HepG2 (cell line): ENCODE measurements at places on chromosomes 7 and 10. TPM values are rescaled to one million over a fixed set of nuclear protein-coding genes. Genes with fewer than 3 reads are reported as not detected.
A peak's percentile ranks its signal among the peaks of the same experiment; 100 is the strongest.

DNA sequence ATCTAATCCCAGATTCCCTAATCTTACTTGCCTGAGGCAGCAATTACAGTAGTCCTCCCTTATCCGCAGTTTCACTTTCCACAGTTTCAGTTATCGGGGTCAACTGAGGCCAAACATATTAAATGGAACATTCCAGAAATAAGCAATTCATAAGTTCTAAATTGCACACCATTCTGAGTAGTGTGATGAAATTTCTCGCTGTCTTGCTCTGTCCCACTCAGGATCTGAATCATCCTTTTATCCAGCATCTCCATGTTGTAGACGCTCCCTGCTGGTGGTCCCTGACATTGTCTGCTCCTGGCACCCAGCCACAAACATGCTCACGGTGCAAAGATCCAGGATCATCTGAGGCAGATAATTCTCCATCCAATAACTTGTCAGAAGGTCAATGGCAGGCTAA lies 128.7 kb upstream of the CXCL12 start:
- H3K36me3 ChIP-seq = no peaks in the 10 kb centered on the region
- H3K4me1 ChIP-seq = no peaks in the 10 kb centered on the region
- no peaks in the 10 kb centered on the region; the same call in 1 of the 2 replicates for H3K27me3 ChIP-seq

METTL27 gene
- total RNA-seq = 1.2 and 2.0 TPM in 2 replicates

IKZF1 gene
- not detected in 2 replicates for total RNA-seq

- DNase-seq = no peak
- H3K4me1 ChIP-seq = peaks cover 36% of the 10 kb centered on the region
These were observed 3.8 kb downstream of the KMT2E start for GRCh38 chr7:105017657-105018365.

GRCh38 chr10:36114141-36114540 lies 472.0 kb upstream of the FZD8 start:
- no peak overlapping the region for H3K4me3 ChIP-seq
- no peak for DNase-seq
- no peak overlapping the region for H3K27ac ChIP-seq
- H3K36me3 ChIP-seq = no peaks in the 10 kb centered on the region
- no peaks in the 10 kb centered on the region for H3K27me3 ChIP-seq

INMT gene
- not detected in 2 replicates for total RNA-seq

DNA sequence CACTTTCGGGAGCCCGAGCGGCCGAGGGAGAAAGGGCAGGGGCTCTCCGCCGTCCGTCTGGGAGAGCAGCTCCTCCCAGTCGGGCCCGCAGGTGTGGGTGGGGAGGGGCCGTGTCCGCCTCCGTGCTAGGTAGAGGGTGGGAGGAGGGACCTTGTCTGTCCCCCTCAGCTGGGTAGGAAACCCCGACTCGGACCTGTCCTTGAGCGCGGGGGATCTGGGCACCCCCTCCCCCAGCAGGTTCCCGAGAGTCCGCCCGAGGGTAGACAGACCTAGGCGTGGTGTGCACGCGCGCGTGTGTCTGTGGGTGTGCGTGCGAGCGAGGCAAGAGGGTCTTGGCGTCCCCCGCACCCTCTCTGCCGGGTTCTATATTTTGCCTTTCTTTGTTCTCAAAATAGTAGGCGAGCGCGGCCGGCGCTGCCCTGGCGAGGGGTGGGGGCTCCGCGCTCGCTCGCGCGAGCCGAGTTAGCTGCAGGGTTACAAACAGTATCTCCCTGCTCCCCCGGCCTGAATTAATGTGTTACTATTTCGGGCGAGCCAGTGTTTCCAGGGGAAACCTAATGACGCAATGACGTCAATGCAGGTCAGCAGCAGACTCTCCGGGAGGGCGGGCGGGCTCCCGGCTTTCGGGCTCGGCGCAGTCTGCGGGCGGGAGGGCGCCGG lies 73.9 kb upstream of the LEP start:
- peaks cover 8% of the 10 kb centered on the region for H3K27me3 ChIP-seq
- no peaks in the 10 kb centered on the region for H3K36me3 ChIP-seq
- no peak overlapping the region; the same call in 1 of the 2 replicates for H3K4me3 ChIP-seq
- no peak overlapping the region for H3K27ac ChIP-seq
- H3K4me1 ChIP-seq = no peaks in the 10 kb centered on the region

DNA sequence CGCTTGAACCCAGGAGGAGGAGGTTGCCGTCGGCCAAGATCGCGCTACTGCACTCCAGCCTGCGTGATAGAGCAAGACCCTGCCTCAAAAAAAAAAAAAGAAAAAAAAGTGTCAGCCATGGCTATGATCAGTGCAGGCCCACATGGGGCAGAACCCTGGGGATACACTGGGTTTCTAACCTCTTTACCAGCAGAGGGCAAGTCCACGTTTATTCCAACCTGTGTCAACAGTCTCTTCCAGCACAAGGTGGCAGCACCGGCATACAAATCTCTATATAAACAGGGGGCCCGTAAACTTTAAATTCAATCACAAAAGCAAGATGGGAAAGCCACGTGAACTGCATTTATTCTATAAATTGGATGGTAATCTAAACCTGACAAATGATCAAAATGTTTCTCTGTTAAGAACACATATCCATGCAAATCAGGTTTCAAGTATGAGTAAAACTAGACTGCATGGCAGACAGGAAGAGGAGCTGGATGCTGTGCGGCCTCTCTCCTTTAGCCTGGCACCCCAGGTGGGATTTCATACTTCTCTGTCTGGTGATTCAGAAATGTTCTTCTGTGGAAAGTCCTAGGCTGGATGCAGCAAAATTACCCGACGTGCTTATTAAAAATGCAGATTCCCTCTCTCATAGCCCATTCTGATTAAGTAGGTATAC lies 60.0 kb upstream of the STEAP1B start:
- no peaks in the 10 kb centered on the region for H3K36me3 ChIP-seq
- peaks cover 8% of the 10 kb centered on the region; the same call in 1 of the 2 replicates for H3K4me1 ChIP-seq
- H3K27me3 ChIP-seq = peaks cover 23% of the 10 kb centered on the region; the same call in 2 of the 3 replicates
- DNase-seq = peak; percentile 77

- 0 out of 2 replicates have a peak, but pooled peaks cover 4% of the 10 kb centered on the region for H3K4me1 ChIP-seq
- H3K27ac ChIP-seq = no peak overlapping the region
- DNase-seq = no peak
- H3K4me3 ChIP-seq = no peak overlapping the region
These were observed 23.1 kb upstream of the PITRM1 start for GRCh38 chr10:3195726-3196125.

DNA sequence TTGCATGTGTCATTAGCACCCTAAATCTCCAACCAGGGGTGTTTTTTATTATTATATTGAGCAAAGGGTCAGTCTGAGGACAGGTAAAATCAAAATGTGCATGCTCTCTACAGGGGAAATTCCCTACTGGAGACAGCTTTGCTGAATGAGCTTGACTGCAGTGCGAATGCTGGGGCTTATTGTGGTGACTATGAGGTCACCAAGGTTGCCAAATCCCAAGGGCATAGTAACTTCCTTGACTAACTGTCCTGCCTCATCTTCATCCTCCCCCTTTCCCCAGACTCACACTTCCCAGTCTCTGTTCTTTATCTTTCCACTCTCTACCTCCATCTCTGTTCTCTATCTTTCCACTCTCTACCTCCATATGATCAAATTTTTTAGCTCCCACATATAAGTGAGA lies 22.9 kb upstream of the AOC1 start:
- no peak for DNase-seq
- H3K27ac ChIP-seq = no peak overlapping the region

- no peak overlapping the region for H3K4me3 ChIP-seq
- no peak for DNase-seq
- no peaks in the 10 kb centered on the region for H3K4me1 ChIP-seq
- H3K27ac ChIP-seq = no peak overlapping the region
- no peaks in the 10 kb centered on the region; the same call in 1 of the 2 replicates for H3K27me3 ChIP-seq
These were observed 181.9 kb upstream of the PRSS58 start for GRCh38 chr7:142439739-142440138.

UTF1 gene
- total RNA-seq = not detected in 2 replicates

- H3K27ac ChIP-seq = no peak overlapping the region
- H3K4me1 ChIP-seq = peaks cover 6% of the 10 kb centered on the region
- no peak for DNase-seq
- H3K4me3 ChIP-seq = no peak overlapping the region
These were observed 97.6 kb downstream of the PRPF18 start for GRCh38 chr10:13684252-13684791.

HERC4 gene
- 20.0 and 20.2 TPM in 2 replicates for total RNA-seq

- no peak for DNase-seq
- no peak overlapping the region for H3K27ac ChIP-seq
- no peak overlapping the region for H3K4me3 ChIP-seq
- H3K36me3 ChIP-seq = no peaks in the 10 kb centered on the region
- no peaks in the 10 kb centered on the region for H3K4me1 ChIP-seq
These were observed 241.9 kb downstream of the FOXP2 start for GRCh38 chr7:114656466-114656865.

- H3K27ac ChIP-seq = no peak overlapping the region
- no peaks in the 10 kb centered on the region for H3K36me3 ChIP-seq
- no peak overlapping the region for H3K4me3 ChIP-seq
- H3K4me1 ChIP-seq = no peaks in the 10 kb centered on the region
These were observed 103.9 kb downstream of the SKAP2 start for GRCh38 chr7:26760501-26760900.

GRCh38 chr10:23391821-23392220 lies 47.1 kb upstream of the OTUD1 start:
- no peak overlapping the region for H3K4me3 ChIP-seq
- no peak overlapping the region for H3K27ac ChIP-seq
- no peaks in the 10 kb centered on the region; the same call in 1 of the 2 replicates for H3K27me3 ChIP-seq
- no peak for DNase-seq

PALD1 gene
- total RNA-seq = 0.06 and 0.07 TPM in 2 replicates

DNA sequence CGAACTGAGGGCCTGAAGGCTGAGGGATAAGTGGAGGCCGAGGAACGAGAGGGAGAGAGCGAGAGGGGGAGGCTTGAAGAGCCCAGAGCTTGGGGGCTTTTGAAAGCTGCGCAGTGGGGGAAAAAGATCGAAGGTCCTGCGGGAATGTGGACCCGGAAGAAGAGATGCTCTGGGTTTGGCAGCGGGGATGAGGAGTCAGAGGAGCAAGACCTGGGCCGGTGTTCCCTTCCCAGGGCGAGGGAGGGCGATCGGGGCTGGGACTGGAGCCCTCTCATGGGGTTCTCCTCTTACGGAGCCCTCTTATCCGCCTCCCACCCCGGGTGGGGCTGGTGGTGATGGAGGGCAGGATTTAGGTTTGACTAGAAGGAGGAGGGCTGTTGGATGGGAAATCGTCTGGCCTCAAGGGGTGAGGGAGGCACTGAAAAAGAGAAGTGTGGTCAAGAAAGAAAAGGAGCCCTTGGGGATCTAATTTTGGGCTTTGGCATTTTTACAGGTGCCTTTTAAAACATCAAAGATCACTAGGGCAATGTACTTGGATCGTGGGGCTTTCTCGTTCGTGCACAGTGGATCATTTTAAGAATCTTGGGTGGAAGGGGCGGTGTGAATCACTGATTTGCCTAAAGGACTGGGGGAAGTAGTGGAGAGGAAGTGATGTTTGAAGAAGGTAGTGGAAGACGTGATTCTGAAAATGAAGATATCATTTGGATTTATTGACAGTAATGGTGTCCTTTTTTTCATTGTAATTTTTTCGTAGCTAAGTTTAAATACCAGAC lies 637 bp downstream of the SAMD8 start:
- H3K4me3 ChIP-seq = peak overlapping the region; percentile 95
- peaks cover 69% of the 10 kb centered on the region for H3K4me1 ChIP-seq

GRCh38 chr7:46854958-46855473 lies 726.9 kb downstream of the TNS3 start:
- no peak overlapping the region for H3K27ac ChIP-seq
- no peaks in the 10 kb centered on the region for H3K4me1 ChIP-seq
- DNase-seq = no peak
- H3K36me3 ChIP-seq = no peaks in the 10 kb centered on the region
- no peaks in the 10 kb centered on the region for H3K27me3 ChIP-seq
- no peak overlapping the region for H3K4me3 ChIP-seq

SFTPD gene
- not detected in 2 replicates for total RNA-seq

DNA sequence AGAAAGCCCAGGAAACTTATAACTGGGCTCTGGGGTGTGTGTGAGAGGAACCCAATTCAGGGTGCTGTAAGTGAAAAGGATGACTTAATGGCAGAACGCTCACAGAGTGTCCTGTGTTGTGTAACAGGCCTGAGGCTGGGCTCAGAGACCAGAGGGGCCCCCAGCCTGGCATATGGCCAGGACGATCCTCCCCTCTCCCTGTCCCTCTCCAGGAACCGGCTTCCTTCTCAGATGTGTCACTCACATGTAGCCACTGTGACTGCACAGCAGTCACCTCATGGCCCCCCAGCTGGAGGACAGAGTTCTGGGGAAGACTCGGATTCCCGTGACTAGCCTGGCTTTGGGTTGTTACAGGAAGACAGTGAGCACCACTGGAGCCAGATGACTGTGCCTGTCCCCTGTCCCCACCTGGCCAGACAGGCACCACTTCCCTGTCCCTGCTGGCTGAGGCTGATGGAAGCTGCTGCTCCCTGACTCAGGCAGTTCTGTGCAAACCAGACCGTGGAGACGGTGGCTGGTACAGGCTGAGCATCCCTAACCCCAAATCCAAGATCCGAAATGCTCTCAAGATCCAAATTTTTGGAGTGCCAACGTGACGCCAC lies 220.5 kb downstream of the MLLT10 start:
- peak; percentile 84 for DNase-seq
- H3K36me3 ChIP-seq = no peaks in the 10 kb centered on the region
- no peak overlapping the region for H3K4me3 ChIP-seq
- H3K4me1 ChIP-seq = peaks cover 18% of the 10 kb centered on the region

GRCh38 chr7:127731431-127732080 lies 79.6 kb downstream of the SND1 start:
- DNase-seq = no peak
- H3K27me3 ChIP-seq = no peaks in the 10 kb centered on the region
- no peak overlapping the region for H3K27ac ChIP-seq
- no peaks in the 10 kb centered on the region for H3K4me1 ChIP-seq
- H3K4me3 ChIP-seq = no peak overlapping the region

DNA sequence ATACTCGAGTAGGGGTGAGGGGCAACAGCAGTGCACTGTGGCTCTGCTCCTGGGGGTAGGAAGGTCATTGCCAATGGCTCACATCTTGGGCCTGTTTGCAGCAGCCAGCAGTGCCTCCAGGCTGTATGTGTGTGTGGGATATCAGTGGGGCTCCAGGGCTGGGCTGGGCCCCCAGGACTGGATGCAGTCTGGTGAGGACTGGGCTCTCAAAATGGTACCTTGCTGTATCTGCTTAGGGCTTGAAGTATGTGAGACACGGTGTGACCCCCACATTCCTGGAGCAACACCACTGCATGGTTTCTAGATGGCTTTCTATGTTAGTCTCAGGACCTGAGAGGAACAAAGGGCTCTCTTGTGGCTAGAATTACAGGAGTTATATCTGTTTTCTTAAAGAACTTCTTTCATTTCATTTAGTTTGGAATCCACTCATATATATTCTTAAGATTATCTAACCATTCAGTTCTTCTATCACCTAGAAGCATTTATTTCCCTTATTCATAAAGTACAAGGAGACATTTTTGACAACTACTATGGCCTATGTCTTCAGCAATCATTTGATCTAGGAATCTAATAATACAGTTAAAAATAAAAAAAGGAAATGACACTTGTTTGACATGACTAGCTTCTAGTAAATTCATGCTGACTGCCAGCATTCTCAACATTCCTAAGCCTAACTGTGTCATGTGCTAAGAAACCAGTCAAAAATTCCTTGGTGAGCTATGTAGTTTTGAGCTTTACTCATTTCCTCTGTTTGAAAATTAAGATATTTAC lies 443.2 kb upstream of the SEMA3A start:
- H3K27ac ChIP-seq = no peak overlapping the region
- no peaks in the 10 kb centered on the region for H3K4me1 ChIP-seq
- H3K27me3 ChIP-seq = no peaks in the 10 kb centered on the region
- H3K36me3 ChIP-seq = no peaks in the 10 kb centered on the region
- no peak for DNase-seq

GRCh38 chr10:32795598-32796183 lies 162.3 kb downstream of the ITGB1 start:
- DNase-seq = peak; percentile 13
- no peaks in the 10 kb centered on the region for H3K4me1 ChIP-seq
- no peak overlapping the region for H3K27ac ChIP-seq
- no peaks in the 10 kb centered on the region for H3K27me3 ChIP-seq
- H3K4me3 ChIP-seq = no peak overlapping the region

WEE2 gene
- not detected in 2 replicates for total RNA-seq
